ENCODE measurements at places on chromosomes 5 and 9.
A peak's percentile ranks its signal among the peaks of the same experiment; 100 is the strongest.

DNA sequence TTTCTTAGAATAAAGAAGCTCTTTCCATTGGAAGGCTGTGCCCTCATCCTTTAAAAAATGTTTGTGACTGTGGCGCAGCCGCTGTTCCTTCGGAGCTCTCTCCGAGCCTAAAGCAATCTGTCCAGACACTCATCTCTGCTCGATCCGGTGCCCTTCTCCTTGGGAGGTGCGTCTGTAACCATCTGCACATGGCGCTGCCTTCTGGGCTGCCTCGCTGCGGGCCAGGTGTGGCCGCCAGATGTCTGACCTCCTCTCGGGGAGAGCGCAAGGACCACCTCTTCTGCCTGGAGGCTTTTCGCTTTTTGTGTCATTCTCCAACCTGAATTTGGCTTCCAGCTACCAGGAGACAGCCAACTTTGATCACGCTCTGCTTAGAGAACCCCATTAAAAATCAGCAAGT is 153.4 kb upstream of the PTCH1 start:
- DNase-seq = no peak

DNA sequence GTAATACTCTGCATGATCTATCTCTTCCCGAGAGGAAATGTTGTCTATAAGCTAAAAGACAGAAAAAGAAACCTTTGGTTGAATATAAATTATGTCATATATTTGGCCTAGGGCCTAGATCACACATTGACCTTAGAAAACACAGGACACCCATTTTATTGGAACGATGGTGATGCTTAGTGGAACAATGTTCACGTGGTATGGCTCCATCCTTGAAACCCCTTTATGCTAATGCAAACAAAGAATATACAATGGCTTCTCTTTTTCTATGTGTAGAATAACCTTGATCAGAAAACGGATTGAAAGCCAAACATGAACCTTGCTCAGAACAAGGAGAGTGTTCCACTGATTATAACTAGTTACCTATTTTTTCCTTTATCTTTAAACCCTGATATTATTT is 24.5 kb downstream of the MRPS27 start:
- DNase-seq = no peak

DNA sequence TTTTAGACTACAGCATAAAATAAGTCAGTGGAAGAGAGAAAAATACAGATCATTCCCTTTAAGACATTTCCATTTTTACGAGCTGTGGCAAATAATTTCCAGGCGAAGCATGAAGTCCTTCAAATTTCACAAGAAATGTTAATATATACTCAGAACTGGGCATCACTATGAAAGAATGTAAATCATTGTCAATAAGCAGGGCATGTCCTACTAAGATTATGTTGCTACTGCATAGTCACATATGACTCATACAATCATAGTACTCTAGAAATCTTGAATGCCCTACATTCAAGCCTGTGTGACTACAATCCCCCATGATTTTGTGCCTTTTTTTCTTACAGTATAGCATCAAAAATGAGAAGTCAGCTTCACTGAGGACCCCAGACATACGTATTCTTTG is 485.2 kb upstream of the FTMT start:
- no peak for DNase-seq

DNA sequence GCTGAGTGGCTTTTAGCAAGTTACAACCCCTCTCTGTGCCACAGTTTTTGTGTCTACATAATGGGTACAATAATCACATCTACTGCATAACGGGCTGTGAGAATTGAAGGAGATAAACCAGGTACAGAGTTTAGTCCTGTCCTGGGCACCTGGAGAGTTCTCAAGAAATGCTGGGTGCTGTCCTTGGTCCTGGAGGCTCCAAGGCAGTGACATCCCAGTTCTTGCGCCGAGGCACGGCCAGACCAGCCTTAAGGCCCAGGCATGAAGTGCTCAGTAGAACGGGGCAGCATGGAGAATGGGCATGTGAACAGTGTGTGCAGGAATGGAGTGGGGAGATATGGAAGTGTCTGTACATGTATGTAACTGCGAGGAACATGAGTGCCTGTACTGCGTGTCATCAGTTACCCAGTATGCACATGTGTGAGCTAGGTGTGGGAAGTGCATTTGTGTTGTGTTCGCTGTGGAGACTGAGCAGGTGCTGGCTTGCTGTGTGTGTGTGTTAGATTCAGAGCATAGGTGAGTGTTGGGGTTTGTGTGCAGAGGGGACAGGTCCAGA is 6.3 kb upstream of the UNC5A start:
- DNase-seq = no peak

- no peak for DNase-seq
Measured at GRCh38 chr9:124500796-124501611, 6.2 kb downstream of the NR5A1 start.

DNA sequence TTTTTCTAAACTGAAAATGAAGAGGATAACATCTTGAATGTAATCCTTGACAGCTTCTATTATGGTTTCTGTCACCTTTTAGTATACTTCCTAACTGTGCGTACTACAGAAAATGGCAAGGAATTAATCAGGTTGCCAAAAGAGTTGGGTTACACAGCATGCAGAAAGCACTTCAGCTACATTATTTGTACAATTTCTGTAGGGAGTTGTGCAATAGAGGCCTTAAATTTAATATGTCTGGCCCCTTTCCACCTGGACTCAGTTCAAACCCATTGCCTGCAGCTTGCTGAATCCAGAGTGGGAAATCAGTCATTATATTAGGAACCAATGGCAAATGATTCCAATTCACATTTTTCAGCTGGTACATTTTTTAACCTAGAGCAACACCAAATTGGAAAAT is 549.7 kb downstream of the CSNK1G3 start:
- DNase-seq = peak; percentile 69

- no peak for DNase-seq
Measured at GRCh38 chr5:7221041-7221440, 174.9 kb upstream of the ADCY2 start.

DNA sequence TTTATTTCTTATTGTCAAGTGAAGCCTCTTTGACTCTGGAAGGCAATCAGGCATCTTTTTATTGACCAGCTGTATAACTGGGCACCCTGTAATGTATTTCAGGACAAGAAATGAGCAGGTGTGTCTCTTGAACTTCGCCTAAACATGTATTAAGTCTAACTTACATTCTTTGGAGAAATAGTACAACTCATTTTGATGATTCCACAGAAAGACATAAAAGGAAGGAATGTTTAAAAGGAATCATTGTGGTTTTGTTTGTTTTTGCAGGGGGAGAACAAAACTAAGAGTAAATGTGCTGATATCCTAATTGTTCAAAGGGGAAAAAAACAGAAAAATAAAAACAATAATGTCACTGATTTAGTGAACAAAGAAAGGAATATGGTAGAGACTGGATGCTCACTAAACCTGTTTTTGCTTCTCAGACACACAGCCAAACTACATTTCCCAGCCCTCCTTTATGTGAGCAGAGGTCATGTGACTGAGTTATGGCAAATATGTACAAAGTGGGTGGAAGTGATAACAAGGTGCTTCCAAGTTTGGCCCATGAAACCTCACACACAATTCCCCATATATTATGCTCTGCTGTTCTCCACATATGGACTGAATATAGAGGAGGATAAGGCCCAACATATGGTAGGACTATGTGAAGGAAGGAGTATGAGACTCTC is 150.6 kb upstream of the ACOT12 start:
- DNase-seq = no peak

GRCh38 chr5:161685461-161685860 is at the start of gene GABRA6:
Gene GABRA6, plus strand, starts transcription at chr5:161685721. Its CDS starts 269 bp downstream, at chr5:161685990.
- no peak for DNase-seq

- no peak for DNase-seq
Measured at GRCh38 chr5:157598350-157598936, 22.9 kb upstream of the ADAM19 start.

GRCh38 chr5:144457160-144457559 is 286.5 kb downstream of the KCTD16 start:
- no peak for DNase-seq

DNA sequence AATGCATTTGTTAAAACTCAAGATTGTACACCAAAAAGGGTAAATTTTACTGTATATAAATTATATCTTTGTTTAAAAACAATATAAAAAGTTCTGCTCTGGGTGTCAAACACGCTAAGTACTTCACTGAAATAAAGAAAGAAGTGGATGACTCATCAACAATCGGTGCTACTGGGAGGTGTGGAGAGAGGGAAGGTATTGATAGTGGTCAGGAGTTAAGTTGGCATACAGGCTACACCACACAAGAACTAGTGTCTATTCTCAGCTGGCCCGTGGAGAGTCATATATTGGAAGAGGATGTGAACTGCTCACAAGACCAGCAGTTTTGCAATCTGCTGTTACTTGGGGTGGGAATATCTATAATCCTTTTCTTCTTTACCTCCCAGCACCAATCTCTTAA is 145.7 kb upstream of the TRPC7 start:
- DNase-seq = no peak

All from COR-L47 (cell line).